Esophagus squamous epithelium (tissue), 5 donors: ENCODE measurements at places on chromosomes 5 and 9.

GRCh38 chr5:36569491-36569890, 36.9 kb upstream of the SLC1A3 start:
- DNase-seq = no peak

GRCh38 chr5:180807654-180808414, 5.2 kb upstream of the MGAT1 start:
- no peak for DNase-seq

DNA sequence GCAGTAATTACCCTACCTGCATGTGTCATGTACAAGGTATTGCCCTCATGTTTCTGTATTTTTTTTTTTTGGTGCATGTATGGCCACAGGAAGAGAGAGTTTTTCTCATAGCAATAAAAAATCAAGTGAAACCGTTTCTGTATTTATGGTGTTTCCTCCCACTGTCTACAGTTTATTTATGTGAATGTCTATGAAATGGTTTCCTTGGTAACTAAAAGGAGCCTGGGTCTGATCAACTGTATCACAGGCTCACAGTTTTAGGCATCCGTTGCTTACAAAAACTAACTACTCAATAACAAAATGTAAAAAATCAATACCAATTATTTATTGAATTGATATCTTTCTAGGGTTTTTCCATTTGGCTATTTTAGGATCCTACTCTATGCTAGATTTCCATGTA, 464.4 kb downstream of the TAF11L14 start:
- DNase-seq = no peak

DNA sequence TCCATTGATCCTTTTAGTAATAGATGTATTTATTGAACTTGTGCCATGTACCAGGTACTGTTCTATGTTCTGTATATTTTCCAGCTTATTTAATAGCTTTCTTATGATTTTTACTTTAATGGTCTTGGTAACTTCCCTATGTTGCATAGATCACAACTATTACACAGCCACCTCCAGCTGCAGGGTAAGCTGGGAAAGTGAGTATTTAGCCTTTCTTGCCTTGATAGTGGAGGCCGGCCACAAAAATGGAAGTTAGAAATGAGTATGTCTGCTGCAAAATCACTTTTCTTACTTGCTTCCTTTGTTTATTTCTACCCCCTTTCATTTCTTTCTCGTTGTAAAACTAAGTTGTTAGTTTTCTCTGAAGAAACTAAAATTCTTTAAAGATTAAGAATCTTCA, 43.1 kb upstream of the ANKDD1B start:
- DNase-seq = no peak
